ENCODE measurements at places on chromosomes 7 and 10.

- DNase-seq: no peak
These were observed 872.3 kb upstream of the PHF14 start for GRCh38 chr7:10101351-10101750.

GRCh38 chr10:95196046-95196445, 2.0 kb downstream of the ACSM6 start:
- no peak for DNase-seq

DNA sequence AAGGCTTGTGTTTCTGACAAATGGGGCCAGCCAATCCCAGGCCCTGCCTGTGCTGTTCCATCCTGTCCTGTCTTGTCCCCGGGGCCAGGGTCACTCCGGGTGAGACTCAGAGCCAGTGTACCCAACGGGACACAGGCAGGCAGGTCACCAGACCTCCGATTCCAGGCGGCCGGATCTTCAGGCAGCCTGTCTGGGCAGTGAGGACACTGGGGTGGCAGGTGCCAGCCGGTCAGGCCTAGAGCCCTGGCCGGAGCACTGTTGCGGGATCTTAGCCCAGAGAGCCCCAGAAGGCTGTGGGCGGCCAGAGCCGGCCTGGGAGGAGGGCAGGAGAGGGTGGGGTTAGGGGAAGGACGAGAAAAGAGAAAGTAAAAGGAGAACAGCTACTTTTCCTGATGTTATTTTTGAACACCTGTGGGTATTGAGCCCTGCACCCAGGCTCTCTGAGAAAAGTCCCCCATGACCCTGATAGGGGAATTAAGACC, 134.3 kb upstream of the TNRC18 start:
- no peak for DNase-seq

GRCh38 chr10:29332761-29333148, 43.9 kb downstream of the LYZL1 start:
- no peak for DNase-seq

- DNase-seq: no peak
These were observed 15.4 kb downstream of the SH2B2 start for GRCh38 chr7:102302025-102302424.

GRCh38 chr10:90398566-90398965, 459.3 kb downstream of the HTR7 start:
- DNase-seq: peak; percentile 32

- no peak for DNase-seq
These were observed 1.1 kb downstream of the A1CF start for GRCh38 chr10:50884302-50884701.

GRCh38 chr10:11011984-11012383, 5.7 kb upstream of the CELF2 start:
- no peak for DNase-seq

DNA sequence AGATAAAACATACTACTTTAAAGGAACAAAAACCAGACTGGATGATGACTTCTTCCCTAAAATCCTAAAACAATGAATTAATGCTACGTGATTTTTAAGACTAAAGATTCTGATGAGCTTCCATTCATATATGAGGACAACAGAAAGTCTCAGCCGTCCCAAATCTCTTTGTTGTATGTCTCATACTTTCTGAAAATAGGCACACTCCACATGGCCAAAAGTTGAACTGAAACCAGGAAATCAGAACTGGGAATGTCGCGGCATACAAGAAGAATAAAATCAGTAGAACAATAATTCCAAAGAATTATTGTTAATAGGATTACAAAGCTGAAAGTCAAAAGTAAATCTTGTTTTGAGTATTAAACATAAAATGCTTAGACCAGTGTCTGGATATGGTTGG, 195.4 kb upstream of the GHITM start:
- DNase-seq: no peak

DNA sequence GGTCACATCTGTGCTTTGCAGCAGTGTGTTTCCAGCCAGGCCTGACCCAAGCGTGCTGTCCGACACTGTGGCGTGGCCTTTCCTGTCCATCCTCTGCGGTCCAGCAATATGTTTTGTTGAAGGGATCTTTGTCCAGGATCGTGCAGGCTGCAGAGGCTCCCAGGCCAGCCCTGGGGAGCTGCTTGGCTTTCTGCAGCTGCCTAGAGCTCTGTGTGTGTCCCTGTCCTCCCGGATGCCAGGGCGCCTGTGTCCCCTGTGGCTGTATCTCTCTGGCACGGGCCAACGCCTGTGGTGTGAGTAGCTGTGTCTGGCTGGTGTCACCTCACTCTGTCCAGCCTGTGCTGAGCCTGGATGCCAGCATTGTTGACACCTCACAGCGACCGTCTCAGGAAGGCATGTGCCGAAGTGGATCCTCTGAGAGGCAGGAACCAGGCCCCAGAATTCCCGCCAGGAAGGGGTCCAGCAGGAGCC, 94.5 kb downstream of the INPP5A start:
- no peak for DNase-seq

GRCh38 chr10:43225787-43226153, 41.1 kb downstream of the RASGEF1A start:
- DNase-seq: no peak

DNA sequence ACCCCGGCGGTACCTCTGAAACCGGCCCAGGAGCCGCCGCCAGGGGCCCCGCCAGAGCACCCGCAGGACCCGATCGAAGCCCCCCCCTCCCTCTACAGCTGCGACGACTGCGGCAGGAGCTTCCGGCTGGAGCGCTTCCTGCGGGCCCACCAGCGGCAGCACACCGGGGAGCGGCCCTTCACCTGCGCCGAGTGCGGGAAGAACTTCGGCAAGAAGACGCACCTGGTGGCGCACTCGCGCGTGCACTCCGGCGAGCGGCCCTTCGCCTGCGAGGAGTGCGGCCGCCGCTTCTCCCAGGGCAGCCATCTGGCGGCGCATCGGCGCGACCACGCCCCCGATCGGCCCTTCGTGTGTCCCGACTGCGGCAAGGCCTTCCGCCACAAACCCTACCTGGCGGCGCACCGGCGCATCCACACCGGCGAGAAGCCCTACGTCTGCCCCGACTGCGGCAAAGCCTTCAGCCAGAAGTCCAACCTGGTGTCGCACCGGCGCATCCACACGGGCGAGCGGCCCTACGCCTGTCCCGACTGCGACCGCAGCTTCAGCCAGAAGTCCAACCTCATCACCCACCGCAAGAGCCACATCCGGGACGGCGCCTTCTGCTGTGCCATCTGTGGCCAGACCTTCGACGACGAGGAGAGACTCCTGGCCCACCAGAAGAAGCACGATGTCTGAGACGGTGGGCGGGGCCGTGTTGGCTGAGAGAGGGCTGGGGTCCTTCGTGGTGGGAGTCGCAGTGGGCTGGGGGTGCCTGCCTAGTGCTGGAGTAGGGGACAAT, 3.8 kb downstream of the REPIN1 start:
- no peak for DNase-seq

DNA sequence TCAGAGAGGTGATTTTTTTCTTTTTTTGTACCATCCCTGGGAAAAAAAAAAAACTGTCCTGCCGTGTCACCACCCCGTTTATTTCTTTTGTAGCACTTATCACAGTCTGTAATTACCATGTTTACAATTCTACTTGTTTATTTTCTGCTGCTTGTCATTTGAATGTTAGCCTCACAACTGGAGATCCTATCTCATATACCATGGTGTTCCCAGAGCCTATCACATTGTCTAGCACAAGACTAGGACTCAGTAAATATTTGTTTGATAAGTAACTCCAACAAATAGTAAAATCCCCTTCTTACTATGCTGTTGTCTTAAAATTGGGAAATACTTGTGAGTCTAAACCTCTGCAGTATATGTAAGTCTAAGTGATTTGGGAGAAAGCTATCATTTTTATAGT, 36.0 kb downstream of the MKLN1 start:
- peak; percentile 40 for DNase-seq

- no peak for DNase-seq
These were observed 15.1 kb upstream of the VIPR2 start for GRCh38 chr7:159159731-159160130.

GRCh38 chr7:50554431-50555322, 10.5 kb downstream of the DDC start:
- no peak for DNase-seq

GRCh38 chr10:124564881-124565280, 103.3 kb downstream of the LHPP start:
- no peak for DNase-seq

GRCh38 chr7:130387628-130388403, 7.5 kb downstream of the CPA1 start:
- DNase-seq: no peak

DNA sequence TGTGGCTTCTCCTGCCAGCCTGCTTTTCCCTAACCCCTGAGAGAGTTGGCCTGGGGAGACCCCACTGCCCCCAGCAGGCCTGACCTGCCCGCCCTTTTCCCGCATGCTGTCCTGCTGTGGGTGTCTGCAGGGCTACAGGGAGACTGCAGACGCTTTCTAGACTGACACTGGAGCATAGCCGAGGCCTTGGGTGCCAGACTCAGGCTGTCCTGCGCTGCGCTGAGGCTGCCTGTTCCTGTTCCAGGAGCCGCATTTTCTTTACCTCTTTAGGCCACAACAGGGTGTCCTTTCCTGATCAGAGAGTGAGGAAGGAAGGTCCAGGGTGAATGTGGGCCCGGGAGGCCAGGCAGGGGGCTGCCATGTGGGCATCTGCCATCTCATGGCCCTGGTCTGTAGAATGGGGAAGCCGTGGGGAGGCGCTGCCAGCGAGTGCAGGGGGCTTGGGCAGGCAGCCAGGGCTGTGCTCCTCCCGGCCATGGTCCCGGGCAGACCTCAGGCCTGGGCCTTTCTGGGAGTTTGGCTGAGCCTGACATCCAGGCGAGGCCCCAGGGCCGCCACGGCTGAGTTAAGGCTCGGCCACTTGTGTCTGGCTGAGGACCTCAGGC, 3.6 kb downstream of the PWWP2B start:
- no peak for DNase-seq

DNA sequence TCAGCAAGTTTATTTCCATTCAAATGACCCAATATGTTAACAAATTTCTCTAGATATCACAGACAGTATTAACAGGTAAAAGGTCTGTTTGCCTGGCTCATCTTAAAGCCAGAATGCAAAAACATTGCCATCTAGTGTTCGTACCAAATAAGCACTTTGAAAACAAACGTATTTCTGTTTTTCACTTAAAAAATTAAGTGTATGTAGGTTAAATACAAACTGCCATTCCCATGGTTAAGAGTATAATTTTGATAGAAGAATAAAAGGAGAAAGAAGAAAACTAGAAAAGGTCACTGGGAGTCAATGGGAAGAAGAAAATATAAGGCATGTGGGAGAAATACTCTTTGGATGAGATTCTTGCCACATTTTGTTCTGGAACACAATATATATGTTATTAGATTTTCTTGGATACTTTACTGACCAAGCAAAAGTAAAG, 51.0 kb downstream of the ORC5 start:
- DNase-seq: peak; percentile 64

GRCh38 chr7:20348125-20348807, 17.6 kb downstream of the ITGB8 start:
- DNase-seq: peak; percentile 85

- no peak for DNase-seq
These were observed 170.8 kb downstream of the AUTS2 start for GRCh38 chr7:69768986-69769595.

GRCh38 chr10:78535716-78536218, 502.1 kb downstream of the RPS24 start:
- no peak for DNase-seq

GRCh38 chr7:50335795-50336754, 31.6 kb downstream of the IKZF1 start:
- DNase-seq: no peak

- DNase-seq: no peak
These were observed 66.6 kb downstream of the ADARB2 start for GRCh38 chr10:1670541-1671365.

DNA sequence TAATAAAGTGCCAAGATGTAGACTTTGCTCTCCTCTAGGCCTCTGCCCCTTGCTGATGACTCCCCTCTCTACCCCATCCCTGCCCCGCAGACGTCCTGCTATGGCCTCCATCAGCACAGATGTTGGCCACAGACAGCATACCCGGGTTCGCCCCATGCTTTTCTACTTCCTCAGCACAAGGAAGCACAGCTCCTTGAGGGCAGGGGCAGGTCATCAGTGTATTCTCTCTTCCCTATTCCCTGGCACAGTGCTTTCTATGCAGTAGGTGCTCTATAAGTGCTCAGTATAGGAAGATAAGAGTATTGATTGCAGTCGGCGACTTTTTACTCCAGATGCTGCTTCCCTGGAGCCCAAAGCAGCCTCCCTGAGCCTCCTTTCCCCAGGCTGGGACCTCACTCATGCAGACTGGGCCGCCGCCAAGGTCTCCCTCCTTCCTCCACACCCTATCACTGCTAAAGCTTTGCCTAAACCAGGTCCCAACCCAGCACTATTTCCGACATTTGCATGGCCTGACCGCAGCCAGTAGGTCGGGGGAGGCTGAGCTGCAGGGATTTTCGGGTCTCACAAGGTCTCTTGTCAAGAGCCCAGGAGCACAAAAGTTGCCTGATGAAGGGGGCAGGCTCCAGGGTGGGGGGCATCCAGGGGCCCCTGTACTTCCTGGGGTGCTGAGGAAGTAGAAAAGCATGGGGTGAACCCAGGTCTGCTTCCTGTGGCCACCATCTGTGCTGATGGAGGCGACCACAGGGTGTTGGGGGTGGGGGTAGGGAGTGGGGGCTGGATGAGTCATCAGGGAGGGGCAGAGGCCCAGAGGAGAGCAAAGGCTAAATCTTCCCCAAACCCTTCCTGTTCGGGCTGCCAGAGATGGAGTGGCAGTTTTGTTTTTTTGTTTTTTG, 8.0 kb downstream of the CALHM3 start:
- no peak for DNase-seq

- no peak for DNase-seq
These were observed 25.6 kb upstream of the CRTAC1 start for GRCh38 chr10:98055841-98056516.

GRCh38 chr7:33789871-33790630, 115.3 kb upstream of the BMPER start:
- DNase-seq: no peak

DNA sequence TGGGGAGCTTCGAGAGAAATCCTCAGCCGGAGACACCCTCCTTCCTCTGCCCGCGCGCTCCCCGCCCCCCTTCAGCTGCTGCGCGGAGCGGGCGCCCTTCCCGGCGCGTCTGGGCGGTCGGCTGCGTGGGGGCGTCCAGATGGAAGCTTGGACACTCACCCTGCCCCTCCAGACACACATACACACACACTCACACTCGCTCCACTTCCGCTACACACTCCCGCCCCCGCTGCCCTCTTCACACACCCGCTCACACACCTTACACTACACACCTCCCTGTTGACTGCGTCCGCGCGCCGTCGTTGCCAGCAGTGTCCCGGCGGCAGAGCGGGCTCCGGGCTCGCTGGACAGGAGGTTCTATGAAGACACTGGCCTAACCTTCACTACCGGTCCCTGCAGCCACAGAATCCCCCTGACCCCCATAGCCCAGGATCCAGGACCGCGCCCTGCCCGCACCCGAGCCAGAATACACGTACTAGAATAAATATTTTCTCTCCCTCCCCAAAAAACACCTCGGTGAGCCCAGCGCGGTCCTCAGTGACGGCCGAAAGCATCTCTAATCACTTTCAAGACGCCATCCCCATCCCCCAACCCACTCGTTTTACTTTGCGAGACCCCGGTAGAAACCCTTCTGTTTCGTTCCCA, 1.1 kb upstream of the EGR2 start:
- DNase-seq: no peak

GRCh38 chr10:1687190-1687589, 50.1 kb downstream of the ADARB2 start:
- no peak for DNase-seq

GRCh38 chr10:29084681-29085307, 204.1 kb upstream of the LYZL1 start:
- no peak for DNase-seq

- no peak for DNase-seq
These were observed 3.1 kb downstream of the AGMO start for GRCh38 chr7:15558756-15559155.
